ENCODE measurements at places on chromosomes 5 and 9.

- no peak for DNase-seq
Measured at GRCh38 chr5:65394087-65394486, 87.6 kb downstream of the ADAMTS6 start.

- DNase-seq: no peak
Measured at GRCh38 chr9:131704141-131704983, 35.5 kb downstream of the RAPGEF1 start.

- DNase-seq: no peak
Measured at GRCh38 chr5:86175224-86175623, 442.5 kb upstream of the COX7C start.

- DNase-seq: no peak
Measured at GRCh38 chr5:37111426-37112382, 137.5 kb downstream of the CPLANE1 start.

- no peak for DNase-seq
Measured at GRCh38 chr9:76292246-76292645, 102.0 kb downstream of the RFK start.

DNA sequence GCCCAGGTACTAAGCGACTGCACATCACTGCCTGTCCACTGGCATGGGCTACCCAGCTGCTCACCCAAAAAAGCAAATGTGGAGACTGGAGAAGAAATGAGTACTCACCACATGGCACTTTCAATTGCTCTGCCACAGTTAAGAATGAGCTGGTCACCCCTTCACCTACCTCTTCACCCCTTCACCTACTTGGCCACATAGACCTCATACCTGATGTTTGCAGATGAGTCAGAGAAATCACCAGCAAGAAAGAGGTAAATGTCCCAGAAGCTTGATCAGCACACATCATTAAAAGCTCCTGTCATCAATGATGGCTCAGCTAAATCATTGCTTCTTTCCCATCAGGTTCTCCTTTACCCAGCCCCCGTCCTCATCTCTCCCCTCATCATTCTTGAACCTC, 7.6 kb upstream of the PRUNE2 start:
- no peak for DNase-seq

- DNase-seq: no peak
Measured at GRCh38 chr9:116952436-116952810, 265.3 kb downstream of the TRIM32 start.

DNA sequence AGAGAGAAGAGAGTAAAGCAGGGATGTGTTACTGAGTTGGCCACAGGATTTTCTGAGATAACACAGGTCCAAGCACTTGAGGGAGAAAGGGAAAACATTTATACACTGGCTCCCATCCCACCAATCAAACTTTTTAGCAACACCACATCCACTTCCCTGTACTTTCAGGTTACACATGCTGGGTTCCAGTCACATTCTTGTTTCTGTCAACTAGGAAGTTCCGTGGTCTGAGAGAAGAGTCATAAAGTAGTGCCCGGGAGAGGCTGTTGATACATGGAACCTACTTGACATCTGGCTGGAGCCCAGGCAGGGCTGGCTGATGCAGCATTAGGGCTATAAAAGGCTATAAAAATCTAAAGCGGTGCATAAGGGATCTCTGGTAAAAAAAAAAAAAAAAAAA, 473.9 kb upstream of the COX7C start:
- DNase-seq: no peak

GRCh38 chr9:93574900-93575795, 1.2 kb upstream of the PHF2 start:
- DNase-seq: no peak

GRCh38 chr9:128895556-128895955, 13.6 kb downstream of the LRRC8A start:
- no peak for DNase-seq

- DNase-seq: no peak
Measured at GRCh38 chr9:77507212-77507961, 140.7 kb downstream of the GNA14 start.

- no peak for DNase-seq
Measured at GRCh38 chr5:127976991-127977717, 106.4 kb upstream of the SLC12A2 start.

GRCh38 chr5:39266442-39266841, 47.1 kb upstream of the FYB1 start:
- DNase-seq: no peak

DNA sequence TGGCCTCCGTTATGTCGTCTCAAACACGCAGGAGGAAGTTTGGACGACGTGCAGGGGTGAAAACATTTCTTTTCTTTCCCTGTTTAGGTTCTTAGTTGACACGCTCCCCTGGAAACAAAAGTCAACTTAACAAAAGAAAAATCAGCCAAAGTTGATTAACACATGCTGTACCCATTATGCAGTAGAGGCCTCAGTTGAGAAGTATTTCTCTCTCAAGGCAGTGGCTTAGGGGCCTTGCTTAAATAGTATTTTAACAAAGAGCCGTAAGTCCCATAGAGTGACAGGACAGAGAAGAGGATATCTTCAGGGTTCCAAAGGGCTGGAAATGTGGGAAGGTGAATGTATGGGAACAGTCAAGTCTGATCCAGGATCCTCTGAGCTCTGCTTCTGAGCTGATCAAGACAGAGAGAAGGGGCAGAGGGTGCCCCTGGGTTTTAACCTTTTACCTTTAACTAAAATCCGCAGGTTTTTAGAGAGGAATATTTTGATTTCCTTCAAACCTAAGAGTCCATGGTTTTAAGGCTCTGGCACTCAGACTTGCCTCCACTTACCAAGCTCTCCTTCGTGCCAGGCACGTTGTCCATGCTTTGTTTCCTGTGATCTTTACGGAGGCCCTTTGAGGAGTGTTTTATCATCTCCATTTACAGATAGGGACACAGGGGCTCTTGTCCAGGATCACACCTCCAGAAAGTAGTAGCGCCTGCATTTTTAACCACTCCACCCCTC, 629 bp upstream of the CD74 start:
- no peak for DNase-seq

- no peak for DNase-seq
Measured at GRCh38 chr5:36630201-36631145, 24.1 kb downstream of the SLC1A3 start.

DNA sequence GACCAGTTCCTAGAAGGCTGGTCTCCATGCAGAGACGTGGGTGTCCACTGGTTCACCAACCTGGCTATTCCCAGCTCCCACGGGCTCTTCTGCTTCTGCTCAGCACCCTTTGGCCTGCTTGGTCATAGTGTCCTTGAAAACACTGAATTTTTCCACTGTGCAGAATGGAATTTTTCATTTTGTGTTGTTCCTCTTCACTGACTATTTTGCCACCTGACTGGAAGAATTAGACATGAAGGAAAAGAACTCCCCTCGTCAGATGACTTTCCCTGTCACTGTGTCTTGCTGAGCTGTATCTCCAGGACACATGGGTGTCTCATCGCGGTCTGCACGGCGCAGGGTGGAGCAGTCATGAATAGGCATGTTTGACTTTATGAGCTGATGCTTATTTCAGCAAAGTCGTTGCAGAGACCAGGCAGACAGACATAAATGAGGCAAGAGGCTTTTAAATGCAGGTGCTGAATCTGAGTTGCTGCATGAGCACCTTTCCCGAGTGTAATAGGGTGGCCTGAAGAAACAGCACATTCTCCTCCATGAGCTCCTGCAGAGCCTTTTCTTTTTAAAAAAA, 50.2 kb upstream of the SEMA4D start:
- DNase-seq: no peak

- no peak for DNase-seq
Measured at GRCh38 chr5:67746103-67746502, 469.5 kb upstream of the PIK3R1 start.

DNA sequence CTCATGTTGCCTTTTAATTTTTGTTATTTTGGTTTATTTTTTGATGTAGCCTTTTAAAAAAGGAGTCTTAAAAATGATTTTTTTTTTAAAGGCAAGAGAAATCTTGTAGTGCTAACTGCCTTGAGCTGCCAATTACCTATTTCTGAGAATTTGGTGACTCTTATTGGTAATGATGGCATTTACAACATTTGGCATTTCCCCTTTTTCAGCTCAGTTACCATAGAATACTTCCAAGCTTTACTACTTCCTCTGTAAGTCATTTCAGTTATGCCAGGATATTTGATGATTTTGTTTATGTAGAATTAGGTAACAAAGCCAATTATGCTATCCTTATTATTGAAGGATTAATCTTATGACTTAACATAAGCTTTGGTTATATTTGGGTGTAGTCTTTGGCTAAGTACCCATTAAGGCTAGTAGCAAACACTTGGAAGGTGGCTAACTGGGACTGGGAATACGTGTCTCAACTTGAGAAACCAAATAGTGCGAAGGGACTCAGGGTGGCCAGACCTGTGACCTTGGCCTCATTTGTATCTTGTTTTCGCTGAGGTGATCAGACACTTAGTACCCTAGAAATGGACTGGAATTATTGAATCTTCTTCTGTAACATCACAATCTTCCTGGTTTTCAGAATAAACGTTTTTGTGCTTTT, 27.7 kb downstream of the CDC37L1 start:
- DNase-seq: no peak

GRCh38 chr5:118956727-118957126, 31.6 kb downstream of the DTWD2 start:
- no peak for DNase-seq

DNA sequence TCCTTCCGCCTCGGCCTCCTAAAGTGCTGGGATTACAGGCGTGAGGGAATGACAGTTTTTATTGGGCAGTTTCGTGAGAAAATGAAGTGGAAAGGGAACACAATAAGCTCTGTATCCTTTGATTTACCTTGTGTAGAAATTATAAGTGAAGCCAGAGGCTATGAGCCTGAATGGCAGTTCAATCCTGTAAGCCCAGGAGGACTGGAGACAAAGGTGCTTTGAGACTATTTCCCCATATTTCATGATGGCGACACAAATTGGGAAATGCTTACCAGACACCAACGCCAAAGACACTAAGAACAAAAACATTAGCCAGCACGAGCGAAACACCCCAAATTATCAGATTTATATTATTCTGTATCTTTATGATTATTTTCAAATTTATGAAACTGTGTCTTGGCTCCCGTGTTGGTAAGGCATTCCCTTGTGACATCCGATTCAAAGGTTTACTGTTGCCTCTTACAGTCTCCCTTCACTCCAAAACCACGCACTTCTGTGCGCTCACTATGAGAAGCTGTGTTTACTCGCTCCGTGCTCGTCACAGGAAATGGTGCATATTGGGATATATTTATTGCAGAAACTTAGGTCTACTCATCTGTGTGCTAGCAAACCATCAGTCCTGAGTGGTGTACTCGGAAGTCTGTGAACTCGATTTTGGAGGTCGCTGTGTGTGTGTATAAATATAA, 73.9 kb downstream of the SH3PXD2B start:
- no peak for DNase-seq

DNA sequence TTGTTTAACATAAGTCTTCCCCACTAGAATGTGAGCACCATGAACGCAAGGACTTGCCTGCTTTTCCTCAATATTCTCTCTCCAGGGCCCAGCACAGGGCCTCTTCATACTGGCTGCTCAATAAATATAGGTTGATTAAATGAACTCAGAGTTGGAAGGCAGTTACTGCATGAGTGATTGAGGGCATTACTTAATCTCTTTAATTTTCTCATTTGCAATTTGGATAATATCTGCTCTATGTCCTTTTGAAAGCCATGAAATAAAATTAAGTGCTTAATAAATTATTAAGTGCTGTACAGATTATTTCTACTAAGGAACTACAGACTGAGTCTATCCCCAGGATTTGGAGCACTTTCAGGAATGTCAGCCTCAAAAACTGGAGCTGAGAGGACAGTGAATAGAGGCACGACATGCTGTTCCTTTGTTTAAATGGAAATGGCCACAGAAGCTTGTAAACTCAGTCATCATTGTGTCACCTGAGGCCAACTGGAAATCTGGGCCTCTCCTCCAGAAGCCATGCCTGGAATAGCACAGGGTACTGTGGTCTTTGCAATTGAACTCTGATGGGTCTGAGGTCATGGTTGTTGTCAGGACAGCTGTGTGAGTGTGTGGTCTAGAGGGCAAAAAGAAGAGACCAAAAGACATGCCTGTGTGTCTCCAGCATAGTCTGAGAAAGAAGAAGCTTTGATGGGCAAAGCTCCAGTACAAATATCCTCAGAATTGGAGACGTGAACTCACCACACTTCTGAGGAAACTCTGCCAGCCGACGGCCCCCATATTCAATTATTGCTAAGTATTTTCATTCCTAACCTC, 86.1 kb downstream of the SH3TC2 start:
- DNase-seq: no peak

- DNase-seq: no peak
Measured at GRCh38 chr5:143262393-143263174, 140.9 kb downstream of the NR3C1 start.

GRCh38 chr5:74539986-74540385, 100.5 kb downstream of the ENC1 start:
- no peak for DNase-seq

DNA sequence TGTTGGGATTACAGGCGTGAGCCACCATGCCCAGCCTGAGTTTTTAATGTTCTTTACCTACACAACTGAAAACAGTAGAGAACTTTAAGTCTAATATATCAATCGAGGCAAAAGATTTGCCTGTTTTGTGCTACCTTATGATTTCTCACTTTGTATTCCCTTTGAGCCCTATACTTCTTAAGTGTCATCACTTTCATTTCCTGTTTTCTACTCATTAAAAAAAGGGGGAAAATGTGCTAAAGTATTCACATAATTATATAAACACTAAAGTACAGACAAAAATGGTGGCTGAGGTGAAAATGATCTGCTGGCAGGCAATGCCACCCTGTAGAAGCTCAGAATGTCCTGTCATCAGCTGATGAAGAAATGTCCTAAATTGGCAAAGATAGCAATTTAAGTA, 23.6 kb downstream of the ATG10 start:
- DNase-seq: no peak

- DNase-seq: no peak
Measured at GRCh38 chr9:96169484-96169883, 132.5 kb downstream of the HSD17B3 start.

- no peak for DNase-seq
Measured at GRCh38 chr9:131289301-131290035, at the start of gene PLPP7. TSS of gene PLPP7 (plus strand) at chr9:131289723. CDS start at chr9:131289998, 275 bp downstream.

GRCh38 chr5:132669966-132670882, 3.6 kb upstream of the IL4 start:
- DNase-seq: no peak

GRCh38 chr5:119328753-119329602, 26.8 kb upstream of the TNFAIP8 start:
- DNase-seq: no peak

DNA sequence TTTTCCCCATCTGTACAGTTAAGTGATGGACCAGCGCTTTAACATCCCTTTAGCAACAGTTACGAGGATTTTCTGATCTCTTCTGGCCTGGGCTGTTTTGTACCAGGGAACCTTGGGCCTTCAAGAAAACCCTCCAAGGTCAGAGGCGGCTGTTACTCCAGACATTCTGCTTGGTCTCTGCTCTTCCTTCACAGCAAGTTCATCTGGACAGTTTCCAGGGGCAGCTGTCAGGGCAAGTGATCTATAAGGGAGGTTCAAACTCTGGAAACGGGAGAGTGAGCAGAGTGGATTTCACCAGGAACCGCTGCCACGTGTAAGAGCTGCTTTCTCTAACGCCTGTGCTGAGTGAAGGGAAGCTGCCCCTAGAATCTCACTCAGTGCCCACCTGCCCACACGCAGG, 36.7 kb downstream of the ZNF618 start:
- no peak for DNase-seq

- DNase-seq: no peak
Measured at GRCh38 chr5:96338624-96339415, 94.2 kb downstream of the PCSK1 start.
